ENCODE measurements at places on chromosomes 6 and 20.
A peak's percentile ranks its signal among the peaks of the same experiment; 100 is the strongest.

DNA sequence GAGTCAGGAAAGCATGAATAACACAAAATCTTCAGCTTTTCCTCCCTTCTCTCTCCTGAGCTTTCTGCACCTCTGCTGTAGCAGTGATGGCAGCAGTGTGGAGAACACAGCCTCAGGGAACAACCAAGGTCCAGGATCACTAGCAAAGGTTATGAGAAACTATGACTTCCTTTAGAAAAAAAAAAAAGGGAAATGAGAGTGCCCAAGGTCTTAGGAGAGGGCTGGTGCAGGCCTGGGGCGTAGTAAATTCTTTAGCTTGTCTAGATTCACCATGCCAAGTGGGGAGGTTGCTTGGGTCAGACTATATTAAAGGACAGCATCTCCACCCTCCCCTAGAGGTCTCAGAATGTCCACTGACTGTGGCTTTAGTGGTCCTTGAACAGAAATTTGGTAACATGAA is 40.4 kb upstream of the POLR1H start:
- DNase-seq = no peak

GRCh38 chr20:13401596-13401995 is 180.5 kb downstream of the ISM1 start:
- peak; percentile 56 for DNase-seq

DNA sequence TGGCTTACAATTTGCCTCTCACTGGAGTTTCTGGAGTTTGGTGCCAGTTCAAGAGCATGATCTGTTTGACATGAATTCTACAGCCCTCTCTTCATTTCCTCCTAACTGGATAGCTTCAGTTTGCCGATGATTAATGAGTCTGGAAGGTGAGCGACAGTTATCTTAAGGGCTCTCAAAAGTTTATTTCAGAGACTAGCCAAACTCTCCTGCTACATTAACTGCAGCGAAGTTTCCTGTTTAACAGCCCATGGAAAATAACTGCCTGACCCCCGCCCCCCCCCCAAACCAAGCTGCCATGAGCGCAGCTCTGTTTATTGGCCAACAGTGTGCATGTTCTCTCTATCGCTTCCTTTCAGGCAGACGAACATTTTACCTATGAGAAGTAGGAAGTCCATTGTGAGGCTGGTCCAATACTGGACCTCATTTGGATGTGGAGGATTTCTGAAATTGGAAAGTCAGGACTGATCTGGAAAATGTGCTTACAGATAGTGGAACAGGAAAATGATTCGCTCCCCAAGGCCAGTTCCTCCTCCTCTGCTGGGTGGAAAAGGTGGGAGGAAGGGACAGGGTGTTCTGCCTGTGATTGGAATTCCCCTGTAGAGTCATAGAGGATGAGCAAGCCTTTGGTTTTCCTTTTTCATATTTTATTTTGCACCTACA is 522.2 kb upstream of the JAG1 start:
- no peak for DNase-seq

DNA sequence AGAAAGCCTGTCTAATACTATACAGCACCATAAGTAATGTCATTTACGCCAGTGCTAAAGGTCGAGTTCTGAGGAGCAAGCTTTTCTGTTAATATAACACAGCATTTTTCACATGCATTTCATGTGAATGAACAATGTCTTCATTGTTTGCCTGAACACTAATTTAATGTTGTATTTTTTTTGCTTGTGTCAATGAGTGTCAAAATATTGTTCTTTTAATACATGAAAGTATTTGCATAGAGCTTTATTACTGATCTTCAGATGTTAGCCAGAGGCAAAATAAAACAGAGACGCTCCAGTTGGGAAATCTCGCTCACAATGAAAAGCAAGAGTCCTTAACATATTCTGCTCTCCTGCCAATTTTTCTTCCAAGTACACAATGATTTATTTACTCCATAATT is 151.8 kb downstream of the FOXC1 start:
- no peak for DNase-seq

GRCh38 chr20:6100246-6100645 is 22.6 kb downstream of the FERMT1 start:
- DNase-seq = no peak

GRCh38 chr6:119673741-119674140 is 324.2 kb upstream of the MAN1A1 start:
- no peak for DNase-seq

GRCh38 chr6:45851034-45851400 is 164.6 kb downstream of the CLIC5 start:
- DNase-seq = no peak

- no peak for DNase-seq
Measured at GRCh38 chr20:49556621-49557020, 11.3 kb downstream of the PTGIS start.

DNA sequence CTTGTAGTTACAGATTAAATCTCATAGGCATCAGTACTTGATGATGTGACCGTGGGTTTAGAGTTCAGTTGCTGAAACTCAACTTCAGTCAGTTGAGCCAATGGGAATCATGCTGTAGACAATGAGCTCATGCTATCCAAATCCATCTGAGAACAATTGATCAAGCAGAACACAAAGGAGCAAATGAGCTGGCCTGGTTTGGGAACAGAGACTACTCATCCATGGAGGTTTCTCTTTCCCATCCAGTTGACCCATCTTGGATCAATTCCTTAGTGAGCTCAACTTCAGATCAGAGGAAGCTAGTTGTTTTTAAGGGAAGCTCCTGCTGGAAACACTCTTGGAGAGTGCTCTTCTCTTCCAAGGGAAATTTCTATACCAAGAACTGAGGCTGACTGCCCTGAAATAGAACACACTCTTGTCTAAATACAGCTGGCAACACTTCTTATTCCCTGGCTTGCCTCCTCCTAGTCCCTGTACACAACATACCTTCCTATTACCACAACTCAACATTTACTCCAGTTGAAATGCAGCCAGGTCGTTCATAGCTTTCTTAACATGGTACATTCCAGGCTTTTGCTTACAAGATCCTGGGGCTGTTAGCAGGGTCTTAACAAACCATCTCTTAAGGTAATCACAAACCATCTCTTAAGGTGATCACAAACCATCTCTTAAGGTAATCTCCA is 203.9 kb upstream of the PRDM1 start:
- DNase-seq = no peak

- no peak for DNase-seq
Measured at GRCh38 chr6:128112494-128112893, 211.6 kb upstream of the THEMIS start.

- peak; percentile 63 for DNase-seq
Measured at GRCh38 chr6:80454197-80454596, 347.7 kb downstream of the BCKDHB start.

DNA sequence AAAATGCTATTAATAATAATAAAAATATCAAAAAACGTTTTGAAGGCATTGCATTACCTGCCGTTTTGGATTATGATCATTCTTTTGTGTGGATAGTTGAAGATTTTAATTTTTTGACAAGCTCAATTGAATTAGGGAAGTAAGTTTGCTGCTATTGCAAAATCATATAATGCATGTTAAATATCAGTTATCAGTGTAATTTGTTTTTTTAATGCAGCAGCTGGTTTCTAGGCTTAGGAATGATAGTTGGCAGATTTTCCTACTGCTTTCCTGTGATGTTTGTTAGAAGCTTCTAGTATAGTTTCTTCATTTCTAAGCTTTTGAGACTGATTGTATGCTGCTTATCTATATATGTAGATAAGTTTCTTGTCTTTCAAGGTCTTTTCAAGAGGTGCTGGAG is 99.0 kb downstream of the JARID2 start:
- DNase-seq = no peak

GRCh38 chr20:31661625-31662371 is 24.1 kb downstream of the COX4I2 start:
- peak; percentile 82 for DNase-seq

- DNase-seq = no peak
Measured at GRCh38 chr20:4304601-4305000, 289.2 kb upstream of the RNF24 start.

Data from RKO (cell line).